ENCODE measurements at places on chromosomes 2 and 18. TPM values are rescaled to one million over a fixed set of nuclear protein-coding genes. Genes with fewer than 3 reads are reported as not detected.

The GRP gene
- total RNA-seq: not detected

The G6PC2 gene
- not detected for total RNA-seq

The IL36RN gene
- total RNA-seq: 0.13 TPM

The TGFA gene
- total RNA-seq: 3.0 TPM

DNA sequence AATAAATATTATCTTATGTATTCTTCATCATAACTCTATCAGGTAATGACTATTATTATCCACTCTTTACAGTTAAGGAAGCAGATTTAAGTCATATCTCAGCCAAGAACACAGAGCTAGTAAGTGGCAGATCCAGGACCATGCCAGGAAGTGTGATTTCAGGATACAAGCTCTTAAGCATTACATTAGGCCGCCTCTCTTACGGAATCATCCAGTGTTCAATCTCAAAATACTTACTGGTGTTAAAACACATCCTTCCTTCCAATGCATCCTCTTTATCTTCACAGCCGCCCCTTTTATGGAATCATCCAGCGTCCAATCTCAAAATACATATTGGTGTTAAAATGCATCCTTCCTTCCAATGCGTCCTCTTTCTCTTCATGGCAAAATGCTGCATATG lies 14.7 kb upstream of the RGPD4 start:
- no peak overlapping the region for H3K4me3 ChIP-seq
- no peak for DNase-seq

- no peaks in the 10 kb centered on the region for H3K27me3 ChIP-seq
- no peaks in the 10 kb centered on the region for H3K36me3 ChIP-seq
- no peak for DNase-seq
- no peak overlapping the region for H3K4me3 ChIP-seq
- H3K27ac ChIP-seq: no peak overlapping the region
These were observed 60.4 kb upstream of the SOS1 start for GRCh38 chr2:39181297-39181696.

DNA sequence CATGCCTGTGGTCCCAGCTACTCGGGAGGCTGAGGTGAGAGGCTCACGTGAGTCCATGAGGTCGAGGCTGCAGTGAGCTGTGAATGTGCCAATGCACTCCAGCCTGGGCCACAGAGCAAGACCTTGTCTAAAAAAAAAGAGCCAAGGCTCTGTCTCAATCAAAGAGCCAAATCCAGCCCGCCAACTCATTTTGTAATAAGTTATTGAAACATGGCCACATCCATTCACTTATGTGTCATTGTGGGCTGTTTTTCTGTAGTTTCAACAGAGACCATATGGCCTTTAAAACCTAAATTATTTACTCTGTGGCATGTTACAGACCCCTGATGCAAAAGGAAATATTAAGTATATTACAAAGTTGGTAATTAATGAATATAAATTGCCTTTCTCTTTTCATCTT lies 60.8 kb downstream of the GPR39 start:
- no peaks in the 10 kb centered on the region for H3K36me3 ChIP-seq
- no peak overlapping the region for H3K27ac ChIP-seq
- H3K4me1 ChIP-seq: peaks cover 23% of the 10 kb centered on the region
- H3K4me3 ChIP-seq: no peak overlapping the region

DNA sequence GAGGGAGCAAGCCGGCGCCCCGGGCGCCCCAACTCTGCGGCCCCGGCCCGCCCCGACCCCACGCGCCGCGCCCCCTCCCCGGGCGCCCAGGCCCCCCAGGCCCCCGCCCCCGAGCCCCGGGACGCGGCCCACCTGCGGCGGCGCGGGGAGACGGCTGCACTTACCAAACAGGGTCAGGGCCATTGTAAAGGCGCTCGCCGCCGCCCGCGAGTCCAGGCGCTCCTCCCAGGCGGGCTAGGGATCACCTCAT lies 526 bp downstream of the CHN1 start:
- H3K36me3 ChIP-seq: no peaks in the 10 kb centered on the region
- peaks cover 30% of the 10 kb centered on the region for H3K4me1 ChIP-seq
- DNase-seq: no peak
- H3K27me3 ChIP-seq: peaks cover 7% of the 10 kb centered on the region
- peak overlapping the region; percentile 93 for H3K4me3 ChIP-seq

DNA sequence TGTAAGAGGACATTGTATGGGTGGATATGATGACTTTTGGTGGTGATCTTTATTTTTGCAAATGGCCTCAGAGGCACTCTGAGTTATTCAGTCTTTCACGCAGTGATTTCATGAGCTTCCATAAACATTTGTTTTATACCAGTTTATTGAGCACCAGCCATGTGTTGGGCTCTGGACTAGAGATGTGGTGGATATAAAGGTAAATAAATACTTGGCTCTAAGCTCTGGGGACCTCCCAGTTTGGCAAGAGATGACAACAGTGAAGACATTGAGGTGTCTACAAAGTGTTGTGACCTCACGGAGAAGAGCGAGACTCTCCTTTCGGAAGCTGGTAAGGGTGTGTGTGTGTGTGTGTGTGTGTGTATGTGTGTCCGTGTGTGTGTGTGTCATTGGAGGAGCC lies 146.4 kb downstream of the TANC1 start:
- H3K27me3 ChIP-seq: no peaks in the 10 kb centered on the region
- H3K4me1 ChIP-seq: peaks cover 15% of the 10 kb centered on the region
- H3K27ac ChIP-seq: peak overlapping the region; percentile 1
- H3K4me3 ChIP-seq: no peak overlapping the region

- no peak for DNase-seq
- peaks cover 32% of the 10 kb centered on the region for H3K27me3 ChIP-seq
- H3K27ac ChIP-seq: no peak overlapping the region
- H3K36me3 ChIP-seq: no peaks in the 10 kb centered on the region
- peaks cover 12% of the 10 kb centered on the region for H3K4me1 ChIP-seq
- H3K4me3 ChIP-seq: no peak overlapping the region
These were observed 33.9 kb upstream of the INHBB start for GRCh38 chr2:120312076-120312475.

- H3K27me3 ChIP-seq: no peaks in the 10 kb centered on the region
- no peak overlapping the region for H3K27ac ChIP-seq
- no peak overlapping the region for H3K4me3 ChIP-seq
- peaks cover 2% of the 10 kb centered on the region for H3K4me1 ChIP-seq
- peaks cover 2% of the 10 kb centered on the region for H3K36me3 ChIP-seq
- DNase-seq: no peak
These were observed 19.2 kb upstream of the TMEM177 start for GRCh38 chr2:119659601-119660342.

DNA sequence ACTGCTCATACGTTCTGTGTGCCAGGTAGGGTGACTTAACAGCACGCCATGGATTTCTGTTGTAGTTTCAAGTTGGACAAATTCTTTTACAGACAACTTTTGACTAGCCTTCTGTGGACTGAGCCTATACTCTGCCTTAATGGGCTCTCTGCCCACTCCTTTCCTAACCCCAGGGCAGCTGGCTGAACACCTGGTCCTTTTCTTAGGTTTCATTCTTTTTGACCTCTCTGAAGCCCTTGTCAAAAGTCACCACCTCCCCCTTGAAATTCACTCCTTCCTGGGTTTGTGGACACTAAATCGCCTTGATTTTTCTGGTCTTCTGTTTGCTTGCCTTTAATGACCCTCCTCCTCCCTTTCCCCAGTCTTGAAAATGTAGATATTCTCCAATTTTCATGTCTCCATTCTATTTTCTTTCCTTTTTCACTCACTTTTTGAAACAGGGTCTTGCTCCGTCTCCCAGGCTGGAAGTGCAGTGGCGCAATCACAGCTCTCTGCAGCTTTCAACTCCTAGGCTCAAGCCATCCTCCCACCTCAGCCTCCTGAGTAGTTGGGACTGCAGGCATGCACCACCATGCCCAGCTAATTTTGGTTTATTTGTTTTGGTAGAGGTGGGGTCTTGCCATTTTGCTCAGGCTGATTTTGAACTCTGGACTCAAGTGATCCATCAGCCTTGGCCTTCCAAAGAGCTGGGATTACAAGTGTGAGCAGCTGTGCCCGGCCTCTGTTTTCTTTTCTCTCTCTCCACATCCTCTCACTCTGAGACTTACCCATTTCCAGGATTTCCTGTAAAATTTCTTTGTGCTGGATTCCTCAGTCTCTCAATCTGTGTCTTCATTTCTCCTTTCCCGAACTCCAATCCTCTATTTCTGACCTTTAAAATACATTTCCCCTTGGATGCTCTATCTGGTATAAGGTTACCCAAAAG lies 112.9 kb downstream of the PLB1 start:
- H3K27me3 ChIP-seq: peaks cover 13% of the 10 kb centered on the region
- H3K4me1 ChIP-seq: no peaks in the 10 kb centered on the region
- no peak for DNase-seq
- H3K4me3 ChIP-seq: no peak overlapping the region

GRCh38 chr18:7164323-7165004 lies 46.9 kb upstream of the LAMA1 start:
- H3K36me3 ChIP-seq: no peaks in the 10 kb centered on the region
- H3K4me1 ChIP-seq: peaks cover 19% of the 10 kb centered on the region
- H3K27ac ChIP-seq: no peak overlapping the region
- no peak overlapping the region for H3K4me3 ChIP-seq
- H3K27me3 ChIP-seq: peaks cover 9% of the 10 kb centered on the region
- DNase-seq: no peak

GRCh38 chr2:174477759-174478158 lies 9.1 kb downstream of the GPR155 start:
- no peaks in the 10 kb centered on the region for H3K36me3 ChIP-seq
- H3K4me1 ChIP-seq: no peaks in the 10 kb centered on the region
- no peak for DNase-seq
- H3K4me3 ChIP-seq: no peak overlapping the region

GRCh38 chr2:27627963-27628766 lies 647 bp downstream of the CCDC121 start:
- H3K4me1 ChIP-seq: peaks cover 5% of the 10 kb centered on the region
- H3K4me3 ChIP-seq: no peak overlapping the region
- H3K36me3 ChIP-seq: peaks cover 5% of the 10 kb centered on the region
- peak overlapping the region; percentile 58 for H3K27ac ChIP-seq

DNA sequence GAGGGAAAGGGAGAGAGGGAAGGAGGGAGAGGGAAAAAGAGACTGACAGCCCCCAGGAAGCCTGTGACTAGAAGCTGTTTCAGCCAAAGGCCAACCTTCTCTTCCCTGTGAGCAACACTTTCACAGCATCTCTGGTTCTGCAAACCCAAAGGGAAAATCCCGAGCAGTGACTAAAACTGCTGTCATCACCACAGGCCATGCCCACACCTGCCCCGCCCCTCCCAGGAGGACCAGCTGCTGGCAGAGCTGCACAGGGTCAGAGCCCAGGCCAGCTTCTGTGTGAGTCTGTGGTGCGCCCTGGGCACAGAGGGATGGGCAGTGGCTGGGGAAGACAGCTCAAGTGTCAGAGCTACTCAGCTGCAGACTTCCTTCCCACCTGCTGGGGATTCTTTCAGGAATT lies 64.9 kb upstream of the OTOS start:
- no peak overlapping the region for H3K27ac ChIP-seq
- DNase-seq: no peak
- peaks cover 18% of the 10 kb centered on the region for H3K27me3 ChIP-seq
- H3K4me1 ChIP-seq: no peaks in the 10 kb centered on the region
- H3K4me3 ChIP-seq: no peak overlapping the region

- H3K36me3 ChIP-seq: no peaks in the 10 kb centered on the region
- H3K4me3 ChIP-seq: no peak overlapping the region
- peaks cover 16% of the 10 kb centered on the region for H3K4me1 ChIP-seq
- no peak for DNase-seq
These were observed 80.8 kb upstream of the L3MBTL4 start for GRCh38 chr18:6495536-6495935.

GRCh38 chr2:158477202-158477601 lies 20.4 kb downstream of the PKP4 start:
- DNase-seq: no peak
- peaks cover 7% of the 10 kb centered on the region for H3K36me3 ChIP-seq
- H3K27ac ChIP-seq: no peak overlapping the region
- no peaks in the 10 kb centered on the region for H3K27me3 ChIP-seq
- no peaks in the 10 kb centered on the region for H3K4me1 ChIP-seq

GRCh38 chr2:37211212-37211611 lies 14.9 kb downstream of the CEBPZOS start:
- H3K4me1 ChIP-seq: no peaks in the 10 kb centered on the region
- no peaks in the 10 kb centered on the region for H3K27me3 ChIP-seq
- H3K4me3 ChIP-seq: no peak overlapping the region
- DNase-seq: no peak
- H3K27ac ChIP-seq: no peak overlapping the region

- H3K27me3 ChIP-seq: no peaks in the 10 kb centered on the region
- no peaks in the 10 kb centered on the region for H3K36me3 ChIP-seq
- H3K4me1 ChIP-seq: no peaks in the 10 kb centered on the region
- no peak overlapping the region for H3K27ac ChIP-seq
These were observed 35.4 kb upstream of the ITGAV start for GRCh38 chr2:186554429-186554828.

- H3K36me3 ChIP-seq: peaks cover 2% of the 10 kb centered on the region
- no peak for DNase-seq
- no peak overlapping the region for H3K4me3 ChIP-seq
These were observed 135.0 kb downstream of the SMAD7 start for GRCh38 chr18:48815581-48816324.

GRCh38 chr2:161233858-161234431 lies 73.7 kb downstream of the TANK start:
- H3K36me3 ChIP-seq: peaks cover 6% of the 10 kb centered on the region
- no peak overlapping the region for H3K4me3 ChIP-seq
- peaks cover 7% of the 10 kb centered on the region for H3K4me1 ChIP-seq
- no peak for DNase-seq
- H3K27me3 ChIP-seq: peaks cover 19% of the 10 kb centered on the region

- DNase-seq: no peak
- no peak overlapping the region for H3K4me3 ChIP-seq
- no peaks in the 10 kb centered on the region for H3K4me1 ChIP-seq
- no peaks in the 10 kb centered on the region for H3K36me3 ChIP-seq
- H3K27me3 ChIP-seq: no peaks in the 10 kb centered on the region
These were observed 326.7 kb downstream of the MTX2 start for GRCh38 chr2:176595986-176596385.

DNA sequence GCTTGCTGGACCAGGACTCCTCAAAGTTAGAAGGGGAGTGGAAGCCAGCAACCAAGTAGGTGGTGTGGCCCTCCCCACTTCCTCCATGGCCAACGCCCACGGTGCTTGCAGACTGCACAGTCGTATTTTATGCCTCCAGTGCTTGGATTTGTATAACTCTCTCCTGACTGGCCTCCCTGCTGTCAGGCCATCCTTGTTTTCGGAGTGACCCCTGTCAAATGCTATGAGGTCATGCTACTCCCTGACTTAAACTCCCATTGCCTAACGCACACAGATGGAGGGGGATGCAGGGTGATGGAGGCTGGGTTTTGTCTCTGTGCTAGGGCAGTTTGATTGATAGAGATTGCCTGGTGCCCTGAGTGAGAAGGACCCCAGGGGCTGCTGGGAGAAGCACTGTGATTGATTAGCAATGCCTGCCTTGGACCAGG lies 36.1 kb downstream of the GLI2 start:
- H3K27me3 ChIP-seq: peaks cover 70% of the 10 kb centered on the region
- H3K36me3 ChIP-seq: no peaks in the 10 kb centered on the region
- DNase-seq: no peak
- no peak overlapping the region for H3K4me3 ChIP-seq

DNA sequence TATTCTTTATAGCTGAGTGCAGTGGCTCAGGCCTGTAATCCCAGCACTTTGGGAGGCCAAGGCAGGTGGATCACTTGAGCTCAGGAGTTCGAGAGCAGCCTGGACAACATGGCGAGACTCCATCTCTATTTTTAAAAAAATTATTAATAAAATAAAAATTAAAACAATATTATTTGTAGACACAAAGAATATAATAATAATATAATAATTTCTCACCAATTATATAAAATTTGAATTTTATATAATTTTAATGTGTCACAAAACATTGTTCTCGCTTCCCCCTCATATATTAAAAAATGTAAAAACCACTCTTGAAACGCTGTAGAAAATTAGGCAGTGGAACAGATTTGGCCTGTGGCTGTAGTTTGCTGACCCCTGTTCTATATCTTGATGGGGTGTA lies 5.6 kb upstream of the KDM3A start:
- H3K27ac ChIP-seq: no peak overlapping the region
- H3K4me1 ChIP-seq: no peaks in the 10 kb centered on the region
- H3K36me3 ChIP-seq: peaks cover 9% of the 10 kb centered on the region
- H3K27me3 ChIP-seq: peaks cover 30% of the 10 kb centered on the region
- DNase-seq: no peak
- H3K4me3 ChIP-seq: no peak overlapping the region

Measured in progenitor cell of endocrine pancreas (in vitro differentiated cells).